LoVo (cell line): ENCODE measurements at places on chromosomes 12 and 14.

DNA sequence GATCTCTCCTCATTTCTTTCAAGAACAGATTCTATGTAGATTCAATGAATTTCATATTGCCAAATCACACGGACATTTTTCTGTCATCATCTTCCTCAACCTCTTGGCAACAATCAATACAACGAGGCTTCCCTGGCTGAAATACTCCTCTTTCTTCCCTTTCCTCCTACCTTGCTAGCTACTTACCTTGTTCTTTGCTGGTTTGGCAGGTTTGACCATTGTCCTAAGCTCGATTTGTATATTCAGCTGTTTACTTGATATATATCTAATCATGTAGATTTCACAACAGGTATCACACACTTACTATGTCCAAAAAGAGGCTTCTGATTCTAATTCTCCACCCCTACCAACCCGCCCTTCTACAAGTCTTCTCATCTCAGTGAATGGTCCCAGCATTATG, 23.6 kb downstream of the NDUFA12 start:
- no peak for DNase-seq

DNA sequence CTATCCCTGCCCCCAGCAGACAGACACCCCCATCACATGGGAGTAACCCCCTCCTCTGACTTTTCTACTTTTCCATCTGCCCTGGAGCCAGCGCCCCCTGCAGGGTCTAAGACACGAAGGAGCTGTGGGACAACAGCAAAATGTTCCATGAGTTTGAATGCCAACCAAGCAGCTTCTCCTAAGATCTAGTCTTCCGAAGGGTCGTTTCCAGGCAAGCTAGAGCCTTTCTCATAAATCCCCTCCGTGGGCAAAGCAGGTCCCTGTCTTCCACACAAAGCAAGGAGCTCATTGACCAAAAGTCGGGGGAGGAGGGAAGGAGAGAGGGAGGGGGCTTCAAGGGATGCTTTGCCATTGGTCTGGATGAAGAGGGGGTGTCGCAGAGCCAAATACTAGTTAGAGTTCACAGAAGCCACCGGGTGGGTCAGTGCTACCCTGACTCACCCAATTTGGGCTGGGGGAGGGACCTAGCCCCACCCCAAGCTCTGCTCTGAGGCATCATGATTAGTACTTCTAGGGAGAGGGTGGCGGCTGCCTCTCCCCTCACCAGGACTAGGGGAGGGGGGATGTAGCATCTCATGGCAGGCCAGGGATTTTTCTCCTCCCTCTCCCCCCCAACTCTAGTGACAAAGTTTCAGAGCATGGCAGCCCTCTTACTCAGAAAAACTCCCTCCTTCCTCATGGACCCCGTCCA, 1.6 kb downstream of the MSI1 start:
- DNase-seq = no peak

- DNase-seq = no peak
These were observed 49.3 kb downstream of the DLK1 start for GRCh38 chr14:100775831-100776591.

DNA sequence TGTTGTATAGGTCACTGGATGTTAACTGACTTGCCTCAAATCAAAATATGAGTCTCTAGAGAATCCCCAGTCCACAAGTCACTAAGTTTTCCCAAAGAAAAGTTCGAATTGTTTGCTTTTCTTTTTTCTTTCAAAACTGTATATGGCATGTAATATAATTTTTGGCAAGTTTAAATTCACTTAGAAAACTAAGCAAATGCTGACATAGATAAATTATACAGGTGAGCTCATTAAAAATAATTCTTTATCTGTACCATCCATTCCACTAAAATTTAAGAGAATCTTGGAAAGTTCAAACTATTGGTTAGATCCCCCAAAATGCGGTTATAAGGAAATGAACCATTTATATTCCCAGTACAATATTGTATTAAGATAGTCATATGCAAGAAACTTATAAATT, 145.6 kb upstream of the AMIGO2 start:
- DNase-seq = no peak

- DNase-seq = no peak
These were observed 434.3 kb upstream of the STXBP6 start for GRCh38 chr14:25484235-25484634.

DNA sequence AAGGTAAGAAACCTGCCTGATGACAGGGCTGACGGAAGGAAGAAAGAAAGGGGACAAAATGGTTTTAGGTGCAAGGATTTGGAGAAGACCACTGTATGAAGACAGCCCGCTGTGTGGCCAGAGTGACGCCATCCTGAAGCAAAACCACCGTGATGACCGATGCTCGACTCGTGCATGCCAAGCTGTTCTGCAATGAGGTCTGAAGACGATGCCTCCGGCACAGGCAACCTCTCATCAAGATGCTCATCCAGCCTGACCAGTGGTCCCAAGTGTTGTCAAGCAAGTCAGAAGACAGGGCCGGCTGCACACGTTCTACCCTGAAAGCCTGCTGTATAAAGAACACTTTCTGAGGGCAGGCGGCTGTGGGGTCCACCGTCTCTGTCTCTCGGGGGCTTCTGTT, 34.8 kb downstream of the STX2 start:
- no peak for DNase-seq

DNA sequence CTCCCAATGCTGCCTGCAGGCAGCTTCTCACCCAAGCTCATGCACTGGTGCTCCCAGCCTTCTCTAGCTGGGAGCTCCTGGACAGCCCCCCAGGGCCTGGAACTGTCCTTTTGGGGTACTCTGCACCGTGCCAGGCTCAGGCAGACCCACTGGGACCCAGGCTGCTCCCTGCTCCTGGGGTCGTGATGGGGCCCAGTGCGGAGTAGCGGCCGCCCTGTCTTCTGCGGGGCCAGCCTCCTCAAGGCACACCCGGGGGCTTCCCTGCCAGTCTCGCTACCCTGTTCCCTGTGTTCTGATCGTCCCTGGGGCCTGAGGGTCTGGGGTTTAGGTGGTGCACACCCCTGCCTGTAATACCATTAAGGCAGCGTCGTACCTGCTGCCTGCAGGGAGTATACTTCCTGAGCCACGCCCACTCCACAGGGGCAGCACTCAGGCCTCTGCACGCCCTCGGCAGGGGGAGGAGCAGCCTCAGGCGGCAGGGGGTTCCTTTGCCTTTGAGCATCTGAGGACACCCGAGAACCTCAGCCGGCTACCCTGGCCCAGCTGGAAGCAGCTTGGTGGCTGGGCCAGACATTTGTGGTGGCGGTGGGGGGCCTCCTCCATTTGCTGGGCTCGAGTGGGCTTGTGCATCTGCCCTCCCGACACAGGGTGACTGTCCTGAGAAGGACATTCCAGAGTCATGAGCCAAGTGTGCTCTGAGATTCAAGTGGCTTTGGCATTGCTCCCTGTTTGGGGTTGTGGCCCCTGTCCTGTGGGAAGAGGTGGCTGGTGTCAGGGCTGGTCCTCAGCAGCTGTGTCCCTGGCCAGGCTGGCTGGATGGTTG, 9.2 kb upstream of the CRIP2 start:
- DNase-seq = no peak

GRCh38 chr14:100648474-100649172, 61.4 kb upstream of the BEGAIN start:
- DNase-seq = peak; percentile 62

- peak; percentile 34 for DNase-seq
These were observed 906 bp downstream of the LARP4 start for GRCh38 chr12:50401500-50402081.

DNA sequence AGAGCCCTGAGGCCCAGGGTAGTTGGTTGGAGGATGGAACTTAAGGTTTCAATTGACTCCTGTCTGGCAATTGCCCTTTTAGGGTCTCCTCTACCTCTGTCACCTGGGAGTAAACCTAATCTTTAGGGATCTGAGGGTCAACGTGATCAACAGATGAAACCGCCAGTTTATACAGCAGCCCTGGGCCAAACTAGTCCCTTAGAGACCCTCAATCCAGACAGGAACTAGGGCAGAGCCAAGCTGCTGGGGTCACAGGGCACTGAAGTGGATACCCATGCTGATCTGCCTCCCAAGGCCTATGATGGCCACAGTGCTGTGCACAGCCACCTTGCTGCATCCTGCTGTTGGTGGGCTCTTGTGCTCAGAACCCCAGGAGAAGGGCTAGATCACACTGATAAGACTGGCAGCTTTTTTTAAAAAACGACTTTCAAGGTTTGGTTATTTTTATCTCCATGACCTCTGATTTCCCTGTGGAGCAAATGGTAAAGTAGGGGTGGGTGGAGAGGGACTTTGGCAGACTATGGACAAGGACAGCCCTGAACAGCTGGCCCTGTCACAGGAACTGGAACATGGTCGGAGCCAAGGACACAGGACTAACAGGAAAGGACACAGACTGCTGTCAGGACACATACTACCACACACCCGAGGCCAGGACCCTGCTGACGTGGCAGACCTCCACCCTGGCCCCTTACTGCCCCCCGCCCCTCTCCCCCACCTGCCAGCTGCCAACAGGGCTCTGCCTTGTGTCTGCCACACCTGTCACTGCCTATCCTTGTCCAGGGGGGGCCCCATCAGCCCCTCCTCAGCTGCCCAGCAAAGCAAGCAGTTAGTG, 474 bp downstream of the FITM1 start:
- DNase-seq = no peak

DNA sequence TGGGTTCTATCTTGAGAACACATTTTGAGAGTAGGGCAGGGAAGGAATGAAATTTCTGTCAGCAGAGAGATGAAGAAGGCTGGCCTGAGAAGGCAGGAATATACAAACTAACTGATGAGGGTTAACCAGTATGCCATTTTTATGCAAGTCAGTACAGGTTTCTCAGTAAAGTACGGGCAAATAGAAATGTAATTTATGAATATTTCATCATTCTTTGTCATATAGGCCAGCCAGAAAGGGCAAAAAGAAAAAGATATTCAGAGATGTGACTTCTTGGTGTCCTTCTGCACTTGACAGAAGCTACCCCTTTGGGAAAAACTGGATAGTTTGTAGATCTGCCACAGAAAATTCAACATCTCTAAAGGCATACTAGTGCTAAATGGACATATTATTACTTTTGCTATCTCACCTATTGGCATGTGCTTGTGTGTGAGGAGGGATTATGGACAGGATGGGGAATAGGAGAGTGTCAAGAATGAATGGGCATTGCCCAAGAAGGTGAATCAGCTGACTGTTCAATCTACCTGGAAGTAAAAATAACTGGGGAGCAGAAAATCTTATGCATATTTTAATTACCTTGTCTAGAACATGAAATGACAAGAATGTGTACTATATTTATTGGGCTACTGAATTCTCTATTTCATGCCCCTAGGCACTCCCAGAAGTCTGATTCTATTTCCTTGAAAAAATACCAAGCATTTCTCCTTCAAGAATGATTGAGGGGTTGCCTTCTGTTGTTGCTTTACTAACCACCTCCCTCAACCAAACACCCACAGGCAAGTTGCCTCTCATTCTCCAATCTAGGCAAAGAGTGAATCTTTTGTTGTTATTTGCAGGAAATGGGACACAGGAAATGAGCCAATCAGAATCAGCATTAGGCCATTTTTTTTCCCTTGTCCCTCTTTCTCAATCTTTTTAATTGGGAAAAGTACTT, 175.1 kb upstream of the SLC38A2 start:
- DNase-seq = no peak

DNA sequence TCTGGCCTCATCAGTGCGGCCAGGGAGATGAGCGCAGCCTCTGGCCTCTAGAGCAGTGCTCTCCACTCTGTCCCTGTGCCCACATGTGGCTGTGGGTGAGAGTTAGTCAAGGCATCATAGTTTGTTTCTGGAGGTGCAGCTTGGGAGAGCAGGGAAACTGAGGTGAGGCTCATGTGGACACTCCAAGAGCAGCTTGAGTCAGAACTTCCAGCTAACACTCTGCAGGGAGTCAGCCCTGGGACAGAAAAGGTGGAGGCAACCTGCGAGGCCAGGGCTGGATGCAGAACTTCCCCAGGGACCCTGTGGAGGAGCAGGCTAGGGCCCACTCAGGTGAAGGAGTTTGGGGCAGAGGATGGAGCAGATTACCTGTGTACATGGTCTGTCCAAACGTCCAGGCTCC, 10.8 kb downstream of the ISCA2 start:
- no peak for DNase-seq

DNA sequence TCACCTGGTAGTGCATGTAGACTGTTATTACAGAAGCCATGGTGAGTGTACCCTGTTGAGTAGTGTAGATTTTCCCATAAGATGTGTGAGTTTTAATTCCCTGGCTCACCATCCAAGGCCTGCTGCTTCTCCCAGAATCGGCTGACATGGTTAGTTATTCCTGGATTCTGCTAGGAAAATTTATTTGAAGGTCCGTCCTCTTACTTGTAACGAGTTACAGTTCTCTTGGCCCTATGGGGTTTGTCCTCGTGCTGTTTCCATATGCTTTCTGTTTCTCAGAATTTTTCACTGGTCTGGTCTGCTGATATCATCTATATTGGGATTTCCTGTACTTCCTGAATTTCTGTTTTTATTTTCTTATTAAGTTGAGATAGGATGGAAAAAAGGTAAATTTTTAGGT, 423.3 kb upstream of the RGS6 start:
- no peak for DNase-seq

DNA sequence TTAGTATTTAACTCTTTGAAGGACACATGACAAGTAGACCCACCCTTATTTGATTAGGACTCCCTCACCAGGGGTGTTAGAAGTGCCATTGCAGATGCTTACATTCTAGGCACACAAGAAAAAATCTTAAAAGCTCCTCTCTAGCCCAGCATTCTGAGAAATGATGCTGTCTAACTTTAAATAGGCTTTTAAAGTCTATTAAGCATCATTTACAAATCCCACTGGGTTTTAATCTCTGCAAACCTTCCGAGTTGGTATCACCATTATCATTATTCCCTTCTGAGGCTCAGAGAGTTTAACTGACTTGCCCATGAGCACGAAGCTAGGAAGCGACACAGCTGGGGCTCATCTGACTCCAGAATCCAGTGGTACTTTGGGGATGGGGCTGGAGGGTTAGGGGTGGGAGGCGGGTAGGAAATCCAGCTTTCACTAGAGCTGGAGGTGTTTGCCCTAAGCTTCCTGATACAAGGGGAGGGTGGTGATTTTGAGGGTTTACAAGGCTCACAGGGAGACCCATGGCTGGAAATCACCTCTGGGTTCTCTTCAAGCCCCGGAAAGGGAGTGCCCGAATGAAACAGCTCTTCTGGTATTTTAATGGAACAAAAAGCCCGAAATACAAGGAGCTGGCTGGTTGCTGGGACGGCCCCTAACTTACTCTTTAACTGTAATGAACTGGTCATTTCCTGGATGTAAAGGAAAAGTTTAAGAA, 109.2 kb upstream of the FUT8 start:
- peak; percentile 39 for DNase-seq

DNA sequence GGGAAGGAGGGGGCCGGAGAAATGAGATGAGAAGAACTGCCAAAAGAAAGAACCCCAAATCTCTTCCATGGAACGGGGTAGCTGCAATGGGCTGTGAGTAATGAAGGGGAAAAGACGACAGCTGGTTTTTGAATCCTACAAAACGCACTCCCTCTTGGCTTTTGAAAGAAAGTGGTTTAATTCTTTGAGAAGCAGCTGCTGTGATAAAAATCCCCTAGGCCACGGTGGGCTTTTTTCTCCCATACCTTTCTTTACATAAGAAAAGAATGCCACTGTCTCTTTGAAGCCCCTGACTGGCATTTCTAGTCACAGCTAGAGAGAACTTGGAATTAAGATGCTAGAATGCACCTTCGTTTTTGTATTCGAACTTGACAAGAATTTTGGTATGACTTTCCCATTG, 486.1 kb downstream of the GLT1D1 start:
- no peak for DNase-seq
